ENCODE measurements at places on chromosomes 6 and 20.

DNA sequence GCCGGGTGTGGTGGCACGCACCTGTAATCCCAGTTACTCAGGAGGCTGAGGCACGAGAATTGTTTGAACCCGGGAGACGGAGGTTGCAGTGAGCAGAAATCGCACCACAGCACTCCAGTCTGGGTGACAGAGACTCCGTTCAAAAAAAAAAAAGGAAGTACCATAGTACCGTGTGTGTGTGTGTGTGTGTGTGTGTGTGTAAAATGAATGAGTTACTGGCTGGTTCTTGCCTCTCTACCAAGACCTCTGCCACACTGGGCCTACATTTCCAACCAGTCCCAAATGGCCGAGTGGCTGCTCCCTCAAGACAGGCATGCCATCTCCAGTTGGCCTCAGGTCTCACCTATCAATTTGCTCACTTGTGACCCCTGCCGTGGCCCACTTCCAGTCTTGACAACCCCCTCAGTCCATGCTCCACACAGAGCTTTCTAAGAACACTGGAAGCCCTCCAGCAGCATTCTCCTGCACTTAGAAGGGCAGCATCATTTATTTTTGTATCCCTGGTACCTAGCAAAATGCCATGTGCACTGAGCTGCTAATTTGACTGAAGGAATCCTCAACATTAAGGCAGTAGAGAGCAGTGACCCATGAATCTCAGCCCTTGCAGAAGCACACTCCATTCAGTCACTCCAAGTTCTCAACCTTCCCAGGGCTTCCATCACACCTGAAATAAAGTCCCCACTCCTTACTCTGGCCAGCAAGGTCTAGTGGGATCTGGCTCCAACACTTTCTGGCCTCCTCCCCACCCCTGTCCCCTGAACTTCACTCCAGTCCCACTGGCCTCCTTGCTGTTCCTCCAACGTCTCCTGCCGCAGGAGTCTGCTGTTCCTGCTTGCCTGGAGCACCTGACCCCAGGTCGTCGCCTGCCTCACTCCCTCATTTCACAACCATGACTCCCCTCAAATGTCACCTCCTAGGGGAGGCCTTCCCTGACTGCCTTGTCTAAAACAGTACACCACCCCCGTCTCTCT is 29.9 kb downstream of the COX4I2 start:
- no peak for DNase-seq

DNA sequence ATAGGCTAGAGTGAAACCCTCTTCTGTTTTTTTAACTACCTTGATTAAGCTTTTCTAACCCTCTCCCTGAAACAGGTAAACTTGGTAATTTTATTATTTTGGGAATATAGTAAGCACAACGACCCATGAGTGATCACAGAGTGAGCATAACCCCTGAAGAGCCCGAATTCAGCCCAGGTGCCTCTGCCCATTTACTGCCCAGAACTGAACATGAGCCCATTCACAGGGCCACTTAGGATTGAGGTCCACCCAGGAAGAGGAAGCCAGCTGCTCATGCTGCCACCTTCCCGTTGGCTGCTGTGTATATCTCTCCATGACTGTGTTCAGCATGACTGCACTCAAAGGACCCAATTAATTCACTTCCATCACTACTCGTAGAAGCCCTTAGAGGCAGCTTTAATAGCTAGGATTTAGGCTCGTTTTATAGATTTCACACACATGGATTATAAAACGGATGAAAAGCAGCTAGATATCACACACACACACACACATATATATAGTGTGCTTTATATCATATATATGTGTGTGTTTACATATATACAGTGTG is 8.3 kb upstream of the PDE10A start:
- DNase-seq: no peak

DNA sequence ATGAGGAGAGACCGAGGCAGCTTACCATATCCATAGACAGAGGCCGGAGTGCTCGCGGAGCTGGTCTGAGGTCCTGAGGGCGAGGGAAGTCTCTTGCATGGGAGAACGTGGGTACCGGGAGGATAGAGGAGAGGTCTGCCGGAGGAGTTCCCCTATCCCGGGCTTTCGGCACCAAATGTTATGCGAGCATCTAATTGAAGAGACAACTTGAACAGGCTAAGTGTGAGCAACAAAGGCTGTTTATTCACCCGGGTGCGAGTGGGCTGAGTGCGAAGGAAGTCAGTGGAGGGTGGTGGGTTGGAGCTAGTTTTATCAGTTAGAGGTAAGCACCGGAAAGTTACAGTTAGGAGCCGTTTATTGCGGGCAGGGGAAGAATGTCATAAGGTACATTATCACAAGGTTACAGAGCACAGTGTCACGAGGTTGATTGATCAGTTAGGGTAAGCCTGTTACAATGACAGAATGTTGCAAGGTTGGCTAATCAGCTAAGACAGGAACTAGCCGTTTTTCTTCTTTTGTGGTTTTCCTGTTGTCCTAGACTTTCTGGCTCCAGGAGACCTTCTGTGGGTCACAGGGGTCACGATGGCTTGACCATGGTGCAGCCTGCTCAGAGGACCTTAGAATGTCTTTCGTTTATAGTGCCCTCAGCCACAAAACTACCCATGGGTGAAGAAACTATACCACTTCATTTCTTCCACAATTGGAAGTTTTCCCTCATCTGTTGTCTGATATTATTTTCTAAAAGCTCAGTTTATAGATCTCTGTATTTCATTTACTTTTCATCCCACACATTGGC is 746.0 kb upstream of the ADGRB3 start:
- DNase-seq: no peak

- no peak for DNase-seq
Observed at GRCh38 chr6:13302291-13302690, 26.0 kb downstream of the TBC1D7 start.

GRCh38 chr6:11909696-11910132 is 102.4 kb upstream of the HIVEP1 start:
- no peak for DNase-seq

DNA sequence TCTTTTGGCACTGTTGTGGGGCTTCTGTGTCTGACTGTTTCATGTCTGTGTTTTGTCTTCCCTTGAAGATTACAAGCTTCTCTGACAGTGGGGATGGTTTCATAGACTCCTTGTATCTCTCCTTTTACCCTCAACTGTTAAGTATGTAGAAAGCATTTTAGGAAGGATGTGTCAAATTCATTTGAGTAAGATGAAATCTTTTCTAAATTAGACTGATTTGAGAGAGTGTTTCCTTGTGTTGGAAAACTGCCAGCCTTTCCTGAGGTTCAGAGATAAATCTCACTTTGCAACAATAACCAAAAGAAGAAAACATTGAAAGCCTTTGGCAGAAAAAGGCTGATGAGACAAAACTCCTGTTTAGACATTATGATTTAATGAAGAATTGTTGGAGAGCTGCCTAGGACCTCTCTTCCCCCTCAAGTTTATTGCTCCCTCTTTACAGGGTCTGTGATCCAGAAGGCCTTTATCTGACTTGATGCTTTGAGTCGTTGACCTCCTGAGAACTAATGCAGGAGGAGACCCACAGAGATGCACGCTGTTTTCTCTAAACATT is 68.3 kb downstream of the ANKS1A start:
- DNase-seq: no peak

DNA sequence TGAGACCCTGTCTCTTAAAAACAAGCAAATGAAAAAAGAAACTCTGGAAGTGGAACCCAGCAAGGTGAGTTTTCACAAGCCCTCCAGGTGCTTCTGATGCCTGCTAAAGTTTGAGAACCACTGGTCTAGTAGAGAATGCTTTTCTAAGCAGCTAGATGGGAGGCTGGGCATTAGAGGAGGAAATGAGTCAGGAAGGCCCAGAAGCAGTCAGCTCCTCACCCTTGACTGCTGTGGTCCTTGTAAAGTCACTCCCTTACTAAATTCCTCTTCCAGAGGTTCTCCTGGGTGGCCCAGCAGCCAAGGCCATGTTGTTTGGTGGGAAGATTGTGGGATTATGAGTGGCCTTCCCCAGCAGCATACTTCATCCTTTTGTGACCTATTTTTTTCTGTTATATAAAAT is 52.0 kb upstream of the FYN start:
- no peak for DNase-seq

DNA sequence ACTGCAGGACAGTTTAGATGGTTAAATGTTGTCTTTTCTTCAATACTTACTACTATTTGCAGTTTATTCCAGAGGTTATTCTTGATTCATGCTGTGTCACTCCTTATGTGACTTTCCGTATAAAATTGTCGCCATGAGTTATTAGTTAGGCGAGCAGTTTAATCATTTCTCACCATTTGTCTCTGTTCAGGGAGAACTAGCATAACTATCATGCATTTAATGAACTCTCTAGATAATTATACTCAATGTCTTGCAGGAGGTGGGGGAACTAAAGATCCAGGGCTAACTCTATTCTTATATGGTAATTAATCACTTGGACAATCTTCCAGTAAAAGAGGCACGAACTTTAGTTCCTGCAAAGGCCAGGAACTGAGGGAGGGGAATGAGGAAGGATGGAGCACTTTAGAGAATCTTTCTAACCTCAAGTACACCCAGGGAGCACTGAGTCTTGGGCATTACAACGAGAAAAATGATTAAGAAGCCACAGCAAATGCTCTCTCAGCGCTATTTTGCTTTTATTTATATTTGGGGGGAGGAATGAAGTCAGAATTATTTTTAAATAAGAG is 58.3 kb downstream of the IYD start:
- DNase-seq: no peak

DNA sequence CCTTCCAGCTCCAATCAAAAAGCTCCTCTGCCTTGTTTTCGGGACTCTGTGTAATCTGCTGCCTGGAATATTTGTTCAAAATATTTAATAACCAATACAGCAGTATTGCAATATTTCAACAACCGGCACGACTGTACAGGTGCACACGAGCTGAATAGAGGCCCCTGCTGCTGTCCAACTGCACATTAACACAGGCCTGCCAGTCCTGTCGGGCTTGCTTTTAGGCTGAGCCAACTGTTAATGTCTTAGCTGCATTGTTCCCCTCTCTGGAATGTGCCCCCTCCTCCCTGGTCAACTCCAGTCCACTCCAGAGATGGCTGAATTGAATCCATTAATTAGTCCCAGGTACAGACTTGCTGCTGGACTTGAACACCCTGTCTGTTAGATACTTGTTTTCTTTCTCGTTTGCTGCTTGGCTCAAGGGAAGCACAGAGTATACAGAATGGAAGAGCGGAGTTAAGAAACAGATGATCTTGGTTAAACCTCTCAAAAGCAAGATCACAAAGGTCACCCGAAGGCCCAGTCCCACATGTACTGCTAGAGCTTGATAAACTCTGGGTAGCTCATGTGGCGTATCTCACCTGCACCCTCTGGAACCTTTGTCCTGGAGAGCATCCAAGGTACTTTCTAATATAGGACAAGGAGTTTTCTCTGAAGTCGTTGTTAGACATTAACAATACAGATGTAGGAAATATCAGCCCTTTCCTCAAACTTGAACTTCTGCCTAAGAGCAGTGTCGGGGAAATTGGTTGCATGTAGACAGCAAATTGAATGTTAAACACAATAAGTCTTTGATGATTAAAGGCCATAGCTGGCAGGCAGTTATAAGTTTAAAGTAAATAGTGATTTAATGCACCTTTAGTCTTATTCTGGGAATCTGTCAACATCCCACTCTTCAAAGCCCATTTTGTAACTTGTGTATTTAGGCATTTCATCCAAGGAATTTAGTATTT is 31.9 kb downstream of the SHLD1 start:
- DNase-seq: no peak

GRCh38 chr6:113598786-113599185 is 258.4 kb upstream of the MARCKS start:
- no peak for DNase-seq

- DNase-seq: no peak
Observed at GRCh38 chr6:139149383-139149782, 14.5 kb downstream of the HECA start.

DNA sequence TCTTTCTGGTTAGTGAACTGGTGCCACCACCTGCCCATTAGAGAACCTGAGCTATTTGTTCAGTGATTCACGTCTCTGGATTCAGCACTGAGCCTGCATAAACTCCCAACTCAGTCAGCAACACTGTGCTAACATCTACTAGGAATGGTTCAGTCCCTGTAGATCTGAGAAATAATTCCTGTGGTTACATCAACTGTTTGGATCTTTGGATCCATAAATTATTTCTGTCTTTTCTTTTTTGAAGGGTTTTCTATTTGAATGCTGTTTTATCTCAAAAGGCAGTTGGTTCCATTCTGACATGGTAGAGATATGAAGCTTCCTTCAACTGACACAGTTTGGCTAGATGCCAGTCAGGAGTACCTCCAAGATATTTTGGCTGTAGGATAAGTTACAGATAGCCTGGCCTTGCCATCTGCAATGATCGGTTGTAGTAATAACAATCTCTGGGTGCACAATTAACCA is 125.9 kb downstream of the TRMT11 start:
- no peak for DNase-seq

DNA sequence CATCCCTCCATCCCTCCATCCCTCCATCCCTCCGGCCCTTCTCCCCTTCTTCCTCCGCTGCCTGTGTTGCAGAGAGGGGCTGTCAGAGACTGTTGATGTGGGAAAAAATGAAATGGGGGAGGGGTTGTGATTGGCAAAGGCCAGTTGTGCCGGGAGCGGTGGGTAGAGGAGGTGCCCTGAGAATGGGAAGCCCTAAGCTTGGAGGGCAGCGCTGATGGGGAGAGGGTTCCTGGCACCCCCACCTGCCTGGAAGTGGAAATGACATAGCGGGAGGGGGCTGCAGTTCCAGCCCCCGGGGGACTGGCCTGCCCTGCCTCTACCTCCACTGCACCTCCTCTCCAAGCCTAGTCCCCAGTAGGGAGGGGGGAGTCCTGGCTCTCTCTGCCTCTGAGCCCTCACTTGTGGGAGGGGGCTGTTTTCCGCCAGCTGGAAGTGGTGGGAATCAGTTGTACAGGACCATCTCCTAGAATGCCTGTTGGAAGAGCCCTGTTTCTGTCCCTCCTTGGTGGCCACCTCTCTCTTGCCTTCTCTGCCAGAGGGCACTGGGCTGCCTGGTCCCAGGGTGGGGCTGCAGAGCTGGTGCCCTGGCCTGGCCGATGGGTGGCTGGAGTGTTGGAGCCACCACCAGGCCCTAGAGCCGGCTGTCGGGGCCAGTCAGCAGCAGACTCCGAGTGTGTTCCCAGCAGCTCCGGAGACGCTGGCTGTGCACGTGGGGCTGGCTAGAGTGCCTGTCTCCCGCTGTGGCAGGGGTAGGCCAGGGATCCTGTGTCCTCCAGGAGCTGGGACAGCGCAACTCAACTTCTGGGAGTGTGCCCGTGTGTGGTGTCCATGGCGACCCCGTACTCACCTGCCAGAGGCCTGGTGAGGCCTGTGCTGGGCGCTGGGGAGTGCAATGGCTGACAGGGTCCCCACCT is 1.5 kb downstream of the DLGAP4 start:
- no peak for DNase-seq

GRCh38 chr20:33188421-33188820 is 20.5 kb downstream of the BPIFA2 start:
- DNase-seq: no peak

GRCh38 chr20:48329676-48330664 is 497.8 kb downstream of the PREX1 start:
- no peak for DNase-seq

DNA sequence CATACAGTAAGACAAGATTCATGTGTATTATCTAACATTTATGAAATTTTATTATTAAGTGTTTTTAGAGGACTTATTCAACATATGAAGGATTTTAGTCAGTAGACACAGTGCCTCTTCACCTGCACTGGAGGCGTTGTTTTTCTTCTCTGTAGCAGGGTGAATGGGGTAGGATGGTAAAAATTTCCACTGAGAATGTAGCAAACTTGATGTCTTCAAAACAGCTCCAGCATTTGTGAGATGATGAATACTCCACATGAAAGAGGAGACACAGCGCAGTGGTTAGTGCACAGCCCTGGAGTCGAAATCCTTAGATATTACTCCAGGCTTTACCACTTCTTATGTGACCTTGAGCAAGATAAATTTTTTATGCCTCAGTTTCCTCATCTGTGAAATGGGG is 110.5 kb upstream of the AHI1 start:
- DNase-seq: no peak
